Stimulated activated CD4-positive, alpha-beta T cell treated with anti-CD3 and anti-CD28 coated beads, Interleukin-15, amount 100 ng/mL, for 48 hours (primary cell): ENCODE measurements at places on chromosomes 1 and 21.

DNA sequence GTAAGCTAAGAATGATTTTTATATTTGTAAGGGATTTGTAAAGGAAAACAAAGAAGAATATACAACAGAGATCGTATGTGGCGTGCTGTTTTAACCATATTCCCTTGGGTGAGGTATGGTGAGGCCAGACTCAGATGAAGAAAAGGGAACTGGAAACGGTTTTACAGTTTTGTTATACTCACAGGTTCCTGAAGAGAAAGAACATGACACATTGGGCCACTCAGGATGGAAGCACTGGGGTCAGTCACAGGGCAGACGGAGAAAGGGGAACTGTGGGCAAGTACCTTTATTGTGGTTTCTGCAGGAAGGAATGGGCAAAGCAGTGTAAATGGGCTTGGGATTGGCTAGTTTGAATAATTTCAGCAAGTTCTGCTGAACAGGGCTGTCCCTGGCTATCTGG, 177.4 kb downstream of the LBR start:
- no peak for DNase-seq

DNA sequence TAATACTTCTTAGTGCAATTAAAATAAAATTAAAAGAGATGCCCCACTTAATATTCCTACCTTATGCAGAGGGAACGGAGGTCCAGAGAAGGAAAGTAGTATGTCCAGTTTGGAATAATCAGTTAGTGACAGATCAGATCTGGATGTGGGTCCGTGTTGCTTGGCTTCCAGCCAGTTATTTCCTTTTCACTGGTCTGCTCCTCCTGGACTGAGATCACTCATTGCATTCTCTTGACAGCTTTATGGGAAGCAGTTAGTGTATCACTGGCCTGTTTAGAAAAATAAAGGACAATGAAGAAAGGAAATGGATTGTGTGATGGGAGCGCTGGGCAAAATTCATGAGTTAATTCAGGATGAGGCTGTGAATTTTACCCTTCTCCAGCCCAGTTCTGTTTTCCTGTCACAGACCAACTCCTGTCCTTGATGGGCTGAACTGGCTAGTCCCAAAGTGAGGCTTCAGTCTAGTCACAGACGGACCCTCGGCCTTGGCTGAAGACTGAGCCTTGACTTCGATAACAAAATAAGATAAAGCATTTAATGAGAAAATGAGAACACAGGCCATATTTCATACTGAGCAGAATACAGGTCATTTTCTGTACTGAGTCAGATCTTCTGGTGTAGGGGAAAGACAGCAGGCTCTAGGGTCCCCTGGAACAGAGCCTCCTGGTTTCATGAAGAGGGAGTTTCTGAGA, 85.2 kb upstream of the TRABD2B start:
- DNase-seq, result no peak

GRCh38 chr1:26019641-26020315, 1.8 kb upstream of the EXTL1 start:
- DNase-seq, result no peak

DNA sequence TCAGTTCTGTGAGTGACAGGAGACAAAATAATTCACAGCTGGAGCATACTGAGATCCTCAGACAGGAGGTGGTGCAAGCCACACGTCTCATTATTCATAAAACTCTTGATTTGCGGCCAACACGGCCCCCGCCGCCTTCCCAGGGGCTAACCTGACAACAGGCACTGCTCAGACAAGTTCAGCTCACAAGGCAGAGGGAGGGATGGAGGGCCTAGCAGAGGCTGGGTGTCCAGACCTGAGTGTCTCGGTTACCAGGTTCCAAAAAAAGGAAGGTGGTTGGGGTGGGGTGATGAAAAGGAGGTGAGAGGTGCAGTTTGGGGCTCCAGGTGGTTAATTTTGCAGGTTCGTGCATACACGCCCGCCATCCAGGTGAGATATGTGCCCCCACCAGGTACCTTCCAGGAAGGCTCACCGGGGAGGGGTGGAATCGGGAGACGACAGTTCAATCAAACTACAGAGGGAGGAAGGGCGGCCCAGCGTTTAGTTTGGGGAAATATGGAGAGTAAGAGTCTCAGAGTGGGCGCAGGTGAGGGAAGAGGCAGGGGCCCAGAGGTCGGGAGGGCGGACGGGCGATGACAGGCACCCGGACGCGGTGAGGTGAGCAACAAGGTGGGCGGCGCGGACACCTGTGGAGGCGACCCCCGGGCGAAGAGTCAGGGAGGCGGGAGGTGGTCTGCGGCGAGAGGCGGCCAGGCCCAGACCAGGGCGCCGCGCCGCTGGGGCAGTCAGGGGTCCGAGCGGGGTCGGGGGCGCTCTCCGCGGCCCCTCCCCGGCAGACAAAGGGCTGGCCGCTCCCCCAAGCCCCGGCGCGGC, 629 bp downstream of the CTNNBIP1 start:
- DNase-seq, result no peak

DNA sequence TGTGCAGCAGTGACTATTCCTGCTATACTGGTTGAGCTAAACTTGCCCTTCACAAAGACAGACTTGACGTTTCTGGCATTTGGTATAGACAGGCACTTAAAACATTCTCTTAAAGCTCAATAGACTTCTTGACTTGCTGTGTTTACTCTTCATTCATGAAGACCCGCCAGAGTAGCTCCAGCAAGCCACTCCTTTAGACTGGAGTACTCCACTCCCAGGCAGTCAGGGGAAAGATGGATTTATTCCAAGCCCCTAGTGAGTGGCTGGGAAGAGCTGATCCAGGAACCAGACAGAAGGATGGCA, 70.7 kb downstream of the EVA1C start:
- DNase-seq, result no peak

DNA sequence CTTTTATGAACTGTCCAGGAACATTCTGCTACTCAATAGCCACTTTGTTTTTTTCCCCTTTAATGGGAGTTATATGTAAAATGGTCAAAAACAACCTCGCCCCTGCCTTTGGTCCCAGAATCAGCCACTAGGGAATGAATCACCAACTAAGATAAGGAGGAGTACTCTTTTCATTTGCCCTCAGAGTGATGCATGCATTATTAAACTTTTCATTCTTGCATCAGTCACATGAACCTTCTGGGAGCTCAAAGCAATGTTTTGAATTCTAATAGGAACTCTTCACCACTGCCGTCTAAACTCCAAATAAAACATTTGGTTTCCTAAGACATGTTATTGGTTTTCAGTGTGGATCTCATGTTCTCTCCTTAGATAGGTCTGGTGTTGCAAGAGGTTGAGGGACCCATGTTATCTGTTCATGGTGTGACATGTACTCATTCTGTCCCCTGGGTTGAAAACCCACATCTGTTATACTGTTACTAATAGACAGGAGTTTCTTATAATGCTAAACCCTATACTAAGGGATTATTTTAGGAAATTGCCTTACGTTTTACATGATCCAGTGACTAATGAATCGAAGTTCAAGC, 17.8 kb upstream of the HSD17B7 start:
- DNase-seq, result no peak

DNA sequence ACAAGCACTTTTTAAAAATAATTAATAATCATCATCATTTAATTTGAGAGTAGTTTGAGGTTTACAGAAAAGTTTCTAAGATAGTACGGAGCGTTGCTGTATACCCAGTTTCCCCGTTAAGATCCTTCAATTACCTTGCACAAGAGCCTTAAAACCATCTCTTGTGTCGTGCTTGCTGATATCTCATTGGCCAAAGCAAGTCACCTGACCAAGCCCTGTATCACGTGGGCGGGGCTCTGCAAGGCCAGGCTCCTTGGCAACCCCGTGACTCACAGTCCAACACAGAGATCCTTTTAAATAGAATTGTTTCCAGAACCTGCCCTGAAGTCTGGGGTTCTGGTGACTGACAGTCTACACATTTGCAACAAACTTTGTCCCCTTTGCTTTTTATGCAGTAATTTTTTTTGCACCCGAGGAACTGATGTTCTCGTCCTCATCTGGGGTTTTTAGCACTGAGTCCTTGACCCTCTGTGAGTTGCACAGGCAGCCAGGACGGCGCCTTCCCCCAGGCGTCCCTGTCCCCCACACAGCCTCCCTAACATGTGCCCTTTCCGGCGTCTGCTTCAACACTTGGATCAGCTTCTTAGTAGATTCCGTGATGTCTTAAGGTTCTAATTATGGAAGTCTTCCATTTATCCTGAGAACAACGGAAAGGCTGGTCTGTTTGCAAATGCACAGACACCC, 183.3 kb upstream of the TMEM51 start:
- DNase-seq, result peak; percentile 33

- no peak for DNase-seq
Measured at GRCh38 chr1:13593511-13594131, 10.0 kb downstream of the PDPN start.

- DNase-seq, result no peak
Measured at GRCh38 chr1:65027666-65028358, 61.5 kb upstream of the JAK1 start.

DNA sequence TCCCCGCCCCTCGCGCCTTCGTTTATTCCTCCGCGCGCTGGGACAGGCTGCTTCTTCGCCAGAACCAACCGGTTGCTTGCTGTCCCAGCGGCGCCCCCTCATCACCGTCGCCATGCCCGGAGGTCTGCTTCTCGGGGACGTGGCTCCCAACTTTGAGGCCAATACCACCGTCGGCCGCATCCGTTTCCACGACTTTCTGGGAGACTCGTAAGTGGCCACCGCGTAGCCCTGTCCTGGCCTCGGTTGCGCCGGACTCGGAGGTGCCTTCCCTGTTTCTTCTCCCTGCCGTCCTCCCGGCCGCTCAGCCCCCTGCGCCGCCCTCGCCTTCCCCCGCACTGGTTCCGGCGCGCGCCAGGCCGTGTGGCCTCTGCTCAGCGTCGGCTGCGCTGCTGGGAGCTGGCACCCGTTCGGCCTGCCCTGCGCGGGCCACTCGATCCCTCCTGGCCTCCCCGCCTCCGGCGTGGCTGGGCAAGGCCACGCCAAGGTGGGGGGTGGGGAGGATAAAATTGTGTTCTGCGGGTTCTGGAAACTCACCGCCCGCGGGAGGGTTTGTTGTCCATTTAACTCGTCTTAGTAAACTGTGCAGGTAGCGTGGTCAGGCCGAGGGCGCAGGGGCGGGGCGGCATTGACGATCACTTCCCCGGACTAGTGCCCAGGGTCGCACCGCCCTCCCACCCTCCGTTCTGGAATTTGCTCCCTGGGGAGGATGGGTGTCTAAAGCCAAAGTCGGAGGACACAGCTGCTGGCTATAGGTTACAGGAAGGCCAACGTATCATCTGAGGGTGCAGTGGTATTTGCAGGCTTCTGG, at the start of gene PRDX6:
TSS of gene PRDX6 (plus strand) at position 50 of the 808 bp plus-strand sequence. CDS start at position 113, 63 bp downstream.
- DNase-seq, result peak; percentile 10

GRCh38 chr1:234593771-234594504, 16.0 kb downstream of the IRF2BP2 start:
- DNase-seq, result no peak

GRCh38 chr1:8407652-8408051, 89.7 kb downstream of the SLC45A1 start:
- DNase-seq, result no peak

GRCh38 chr1:92244376-92244775, 26.7 kb downstream of the C1orf146 start:
- DNase-seq, result no peak

- no peak for DNase-seq
Measured at GRCh38 chr1:244075247-244075722, 24.2 kb downstream of the ZBTB18 start.

DNA sequence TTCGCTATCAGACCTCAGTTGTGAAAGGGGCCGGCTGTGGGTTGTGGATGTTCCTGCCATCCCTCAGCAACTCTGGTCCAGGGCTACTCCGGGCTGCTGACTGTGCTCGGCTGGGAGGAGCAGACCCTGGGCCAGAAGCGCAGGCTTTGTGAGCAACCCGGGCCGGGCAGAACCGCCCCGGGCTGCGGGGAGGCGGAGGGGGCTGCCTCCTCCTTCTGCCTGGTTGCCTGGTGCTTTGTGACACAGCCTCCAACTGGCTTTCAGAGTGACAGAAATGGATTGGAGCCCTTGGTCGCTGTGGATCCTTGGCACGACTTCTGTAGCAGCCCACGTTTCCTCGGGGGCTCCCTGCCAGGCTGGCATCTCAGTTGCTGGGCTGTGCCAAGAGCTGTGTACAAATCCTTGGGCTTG, 10.0 kb downstream of the DRAXIN start:
- no peak for DNase-seq

DNA sequence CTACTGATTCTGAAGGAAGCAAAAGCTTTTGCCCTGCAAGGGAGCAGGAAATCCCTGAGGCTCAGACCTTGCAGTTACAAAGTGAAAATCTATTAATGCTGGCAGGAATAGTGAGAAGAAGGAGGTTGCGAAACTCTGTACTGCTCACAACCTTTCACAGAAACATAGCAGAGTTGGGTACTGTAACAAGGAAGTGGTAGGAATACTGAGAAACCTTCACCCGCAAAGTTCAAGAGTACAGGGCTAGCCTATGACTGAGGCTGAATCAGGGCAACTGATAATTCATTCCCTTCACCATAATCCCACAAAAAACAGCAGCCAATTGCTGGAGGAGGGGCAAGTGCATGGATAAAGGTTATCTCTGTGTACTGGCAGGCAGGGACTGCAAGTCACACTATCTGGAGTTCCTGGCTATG, 23.9 kb upstream of the KCTD3 start:
- no peak for DNase-seq

DNA sequence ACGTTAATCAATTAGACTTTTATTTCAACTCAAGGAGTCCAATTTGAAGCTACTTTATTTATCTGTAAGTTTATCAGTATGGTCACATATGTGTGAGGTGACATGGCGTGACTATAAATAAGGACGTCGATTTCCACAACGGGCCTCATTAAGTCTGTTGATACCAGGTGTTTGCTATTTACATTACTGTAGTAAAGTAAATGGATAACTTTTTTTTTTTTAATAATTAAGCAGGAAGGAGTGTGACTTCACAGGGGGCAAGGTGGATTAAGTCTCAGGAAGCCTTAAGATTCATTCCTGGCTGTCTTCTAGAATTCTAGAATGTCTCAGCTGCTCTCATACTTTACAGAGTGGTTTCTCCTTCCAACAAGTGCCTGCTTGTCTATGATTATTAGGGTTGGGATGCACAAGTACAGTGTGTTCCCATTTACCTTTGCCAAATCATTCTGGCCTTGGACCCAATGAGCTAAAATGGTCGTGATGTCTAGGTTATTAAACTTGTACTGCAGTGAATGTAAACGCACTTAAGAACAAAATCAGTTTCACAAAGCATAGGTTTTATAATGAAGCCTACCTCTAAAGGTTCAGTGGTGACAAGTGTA, 15.5 kb downstream of the MAP3K7CL start:
- DNase-seq, result no peak

DNA sequence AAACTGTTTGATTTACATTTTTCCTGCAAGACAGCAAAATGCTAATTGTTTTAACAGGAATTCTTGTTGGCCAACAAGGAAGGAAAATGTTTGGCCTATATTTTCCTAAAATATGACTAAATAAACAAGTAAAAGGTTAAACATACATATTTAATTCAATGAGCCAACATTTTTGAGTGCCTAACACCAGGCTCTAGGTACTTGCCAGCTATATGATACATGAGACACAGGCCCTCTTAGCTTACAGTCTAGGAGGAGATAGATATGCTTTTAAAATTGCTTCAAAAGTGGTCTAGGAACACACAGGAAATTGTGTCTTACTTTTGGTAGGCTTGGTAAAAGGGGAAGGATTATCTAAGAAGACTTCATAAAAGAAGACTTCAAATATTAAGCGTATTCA, 50.9 kb downstream of the PIGK start:
- DNase-seq, result no peak
